ENCODE measurements at places on chromosomes 11 and 22. TPM values are rescaled to one million over a fixed set of nuclear protein-coding genes. Genes with fewer than 3 reads are reported as not detected.

OR2D3 gene
- total RNA-seq = not detected

GRCh38 chr22:35409783-35410662, 10.1 kb downstream of the MCM5 start:
- no peak for DNase-seq

SAA4 gene
- total RNA-seq = 0.61 TPM

DNA sequence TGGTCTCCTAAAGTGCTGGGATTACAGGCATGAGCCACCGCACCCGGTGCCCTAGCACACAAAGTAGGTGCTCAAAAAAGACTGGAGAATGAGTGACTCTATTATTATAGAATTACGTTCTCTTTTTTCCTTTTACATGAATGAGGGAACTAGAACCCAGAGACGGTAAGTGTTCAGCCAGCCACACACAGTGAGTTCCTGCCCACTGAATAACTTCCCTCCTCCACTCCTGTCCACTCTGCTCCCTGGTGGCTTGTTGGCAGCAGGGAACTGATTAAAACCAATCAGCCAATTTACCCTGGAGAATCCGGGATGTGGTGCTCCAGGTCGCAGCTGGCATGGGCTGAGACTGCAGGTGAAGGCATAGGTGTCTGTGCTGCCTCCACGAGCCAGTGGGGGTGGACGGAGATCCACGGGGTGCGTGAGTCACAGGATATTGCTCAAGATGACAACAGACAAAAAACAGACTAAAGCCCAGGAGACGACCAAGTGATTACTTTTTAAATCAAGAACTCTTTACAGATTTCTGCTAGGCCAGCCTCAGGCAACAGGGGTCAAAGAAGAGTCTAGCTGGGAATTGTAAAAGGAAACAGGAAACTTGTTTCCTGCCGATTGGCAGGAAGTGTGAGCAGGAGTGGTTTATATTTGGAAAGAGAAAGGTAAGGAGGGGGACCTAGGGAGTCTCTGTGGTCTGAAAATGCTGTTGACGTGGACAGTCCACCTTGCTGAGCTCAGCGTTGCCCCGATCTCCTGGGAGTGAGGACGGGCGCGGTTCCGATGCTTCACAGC, 95.2 kb upstream of the TP53I11 start:
- no peak for DNase-seq

- DNase-seq = no peak
Measured at GRCh38 chr11:92136797-92137196, 87.8 kb upstream of the FAT3 start.

SYCE3 gene
- total RNA-seq = 0.19 TPM

- DNase-seq = no peak
Measured at GRCh38 chr11:128621601-128622501, 34.5 kb upstream of the ETS1 start.

GRCh38 chr11:86262387-86262786, 17.8 kb downstream of the EED start:
- no peak for DNase-seq

TMEM191B gene
- 1.2 TPM for total RNA-seq

DNA sequence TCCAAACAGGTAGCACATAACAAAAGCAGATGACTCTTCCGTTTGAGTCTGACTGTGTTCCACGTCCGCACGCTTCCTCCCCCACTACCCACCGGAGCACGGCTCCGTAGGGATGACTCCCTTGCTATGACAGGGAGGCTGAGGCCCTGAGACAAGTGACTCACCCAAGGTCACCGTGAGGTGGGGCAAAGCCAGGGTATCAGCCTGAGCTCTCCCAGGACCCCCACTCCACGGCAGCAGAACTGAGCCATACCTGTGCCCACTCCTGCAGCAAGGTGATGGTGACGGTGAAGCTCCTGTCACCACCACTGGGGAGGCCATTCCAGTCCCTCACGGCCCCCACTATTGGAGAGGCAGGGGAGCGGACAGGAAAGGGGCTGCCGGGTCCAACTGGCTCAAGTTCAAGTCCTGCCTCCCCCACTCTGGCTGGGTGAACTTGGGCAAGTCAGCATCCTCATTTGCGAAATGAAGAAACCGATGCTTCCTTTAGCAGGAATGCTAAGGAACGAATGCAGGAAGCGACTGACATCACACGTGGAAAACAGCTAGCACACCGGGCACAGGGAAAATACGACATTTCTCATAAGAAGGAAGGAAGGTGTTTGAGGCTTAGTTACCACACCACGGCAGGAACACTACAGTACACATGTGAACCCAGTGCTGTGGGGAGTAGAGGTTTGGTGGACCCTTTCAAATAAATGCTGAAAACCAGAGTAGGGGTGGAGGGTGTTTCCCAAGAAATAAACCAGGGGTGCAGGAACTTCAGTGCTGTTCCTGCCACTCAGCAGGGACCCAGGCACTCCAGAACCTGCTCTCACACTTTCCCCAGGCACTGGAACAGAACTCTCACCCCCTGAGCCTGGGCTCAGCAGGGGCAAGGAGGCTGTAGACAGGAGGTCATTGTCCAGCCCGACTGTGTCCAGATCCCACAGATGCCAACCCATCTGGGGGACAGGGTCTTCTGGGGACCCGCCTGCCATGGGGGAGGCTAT, 32.4 kb upstream of the CBX7 start:
- no peak for DNase-seq

DNA sequence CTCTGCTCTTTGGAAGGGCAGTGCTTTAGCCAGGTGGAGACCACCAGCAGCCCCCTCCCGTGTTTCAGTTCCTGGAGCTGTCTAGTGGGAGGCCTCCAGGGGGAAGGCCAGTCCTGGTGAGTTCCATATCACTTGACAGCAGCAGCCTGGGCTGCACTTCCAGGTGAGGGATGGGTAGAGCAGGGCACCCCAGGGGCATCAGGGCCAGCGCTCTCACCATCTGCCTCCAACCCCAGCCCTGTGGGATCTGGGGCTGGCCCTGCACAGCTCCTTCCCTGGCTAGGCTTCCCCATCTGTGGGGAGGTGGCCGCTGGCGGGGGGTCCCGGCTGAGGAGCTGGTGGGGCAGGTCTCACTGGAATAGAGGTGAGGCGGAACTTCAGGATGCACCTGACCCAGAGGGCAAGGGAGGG, 60.5 kb downstream of the MORC2 start:
- no peak for DNase-seq

SLC22A8 gene
- total RNA-seq = not detected

DNA sequence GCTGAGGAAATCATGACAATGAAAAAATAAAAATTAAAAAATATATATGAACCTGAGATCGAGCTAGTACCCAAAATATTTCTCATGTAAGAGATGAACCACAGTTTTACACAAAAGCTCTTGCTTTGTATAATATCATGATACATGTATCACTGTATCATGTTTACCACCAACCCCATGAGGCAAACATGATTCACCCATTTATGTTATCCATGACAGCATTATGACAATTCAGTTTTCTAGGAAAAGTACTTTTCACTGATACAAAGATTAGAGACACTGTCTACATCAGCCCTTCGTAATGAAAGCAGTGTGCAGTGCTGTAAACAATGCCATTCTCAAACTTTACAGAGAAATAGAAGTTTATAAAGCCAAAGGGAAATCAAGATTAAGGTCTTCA, 852.5 kb upstream of the LRRC4C start:
- DNase-seq = no peak

DNA sequence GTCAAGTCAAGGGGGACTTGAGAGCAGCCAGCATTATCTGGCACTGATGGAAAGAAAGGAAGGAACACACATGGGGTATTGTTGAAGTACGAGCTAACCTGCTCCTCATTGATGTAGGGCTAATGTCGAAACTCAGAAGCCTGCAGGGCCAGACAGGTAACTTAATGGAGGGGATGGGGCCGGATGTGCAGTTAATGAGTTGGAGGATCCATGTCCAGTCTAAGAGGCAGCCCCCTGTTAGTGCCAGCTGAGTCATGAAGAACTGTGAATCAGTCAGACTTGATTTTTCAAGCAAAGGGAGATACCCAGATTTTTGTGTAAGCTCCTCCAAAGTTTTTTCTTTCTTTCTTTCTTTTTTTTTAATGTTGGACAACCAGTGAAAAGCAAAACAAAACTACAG, 65.6 kb downstream of the CECR2 start:
- DNase-seq = no peak

TPBGL gene
- total RNA-seq = 0.05 TPM

DNA sequence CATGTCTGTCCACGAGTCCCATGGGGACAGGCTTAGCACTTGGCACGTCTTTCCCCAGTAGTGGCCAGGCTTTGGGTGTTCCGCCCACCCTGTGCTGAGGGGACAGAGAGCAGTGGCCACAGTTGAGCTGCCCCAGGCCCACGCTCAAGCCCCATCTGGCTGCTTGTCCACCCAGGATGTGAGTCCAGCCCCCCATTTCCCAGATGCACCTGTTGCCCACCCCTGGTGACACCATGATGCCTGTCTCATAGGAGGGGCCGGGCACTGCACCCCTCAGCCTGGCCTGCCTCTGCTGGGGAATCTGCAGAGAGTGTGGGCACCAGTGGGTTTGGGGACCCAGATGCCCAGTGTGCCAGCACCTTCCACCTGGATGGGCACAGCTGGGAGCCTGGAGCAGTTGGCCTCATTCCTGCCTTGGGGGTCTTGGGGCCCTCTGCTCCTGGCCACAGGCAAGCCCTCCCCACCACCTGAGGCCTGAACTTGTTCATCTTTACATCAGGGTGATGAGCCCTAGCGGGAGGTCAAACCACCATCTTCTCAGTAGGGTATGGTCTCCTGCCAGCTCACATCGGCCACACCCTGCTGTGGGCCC, 5.7 kb downstream of the SIGIRR start:
- no peak for DNase-seq

ADAMTS8 gene
- 0.14 TPM for total RNA-seq

TMEM86A gene
- total RNA-seq = 1.9 TPM

- DNase-seq = no peak
Measured at GRCh38 chr11:43135966-43136534, 175.7 kb upstream of the API5 start.

DNA sequence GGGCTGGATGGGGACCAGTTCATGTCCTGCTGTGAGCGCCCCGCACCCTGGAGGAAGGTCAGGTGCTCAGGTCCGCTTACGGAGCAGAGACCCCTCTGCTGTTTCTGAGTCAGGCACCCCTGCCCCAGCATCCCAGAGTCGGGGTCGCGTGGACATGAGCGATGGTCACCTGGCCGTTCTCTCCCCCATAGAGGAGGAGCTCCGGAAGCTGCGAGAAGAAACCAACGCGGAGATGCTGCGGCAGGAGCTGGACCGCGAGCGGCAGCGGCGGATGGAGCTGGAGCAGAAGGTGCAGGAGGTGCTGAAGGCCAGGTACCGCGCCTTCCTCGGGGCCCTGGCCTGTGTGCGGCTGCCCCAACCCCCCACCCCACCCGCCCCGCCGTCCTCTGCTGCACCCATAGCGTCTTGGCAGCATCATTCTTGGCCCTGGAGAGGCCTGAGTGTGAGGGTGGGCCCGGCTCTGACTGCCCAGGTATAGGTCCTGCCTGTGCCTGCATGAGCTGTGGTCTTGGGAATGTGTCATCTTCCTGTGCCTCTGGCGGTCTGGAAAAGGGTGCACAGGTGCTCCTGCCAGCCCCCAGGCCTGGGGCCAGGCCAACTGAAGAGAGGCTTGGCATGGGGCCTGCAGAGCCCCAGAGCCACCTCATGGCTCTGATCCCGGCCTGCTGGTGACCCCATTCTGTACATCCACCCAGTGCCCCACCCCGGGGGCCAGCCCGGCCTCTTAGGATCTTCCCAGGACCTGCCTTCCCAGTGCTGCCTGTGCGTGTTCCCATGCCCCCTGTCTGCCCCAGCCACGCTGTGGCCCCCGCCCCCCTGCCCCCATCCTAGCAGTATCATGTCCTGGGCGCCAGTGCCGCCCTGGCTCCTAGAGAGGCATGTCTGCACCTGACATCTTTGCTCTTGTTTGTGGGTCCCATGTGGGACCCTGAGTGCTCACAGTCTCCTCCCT, 38.1 kb downstream of the GRAMD4 start:
- no peak for DNase-seq

- DNase-seq = no peak
Measured at GRCh38 chr11:62400760-62401159, 18.1 kb upstream of the SCGB1A1 start.

GRCh38 chr11:70540196-70540595, 141.9 kb downstream of the CTTN start:
- no peak for DNase-seq

- DNase-seq = no peak
Measured at GRCh38 chr22:19065929-19066328, 56.3 kb downstream of the DGCR2 start.

- DNase-seq = no peak
Measured at GRCh38 chr11:82494988-82495432, 238.7 kb downstream of the FAM181B start.

Data from thymus (tissue), 14 donors.